ENCODE measurements at places on chromosomes 11 and 22.

- DNase-seq, result no peak
Measured at GRCh38 chr11:122137078-122137793, 21.2 kb upstream of the BLID start.

- no peak for DNase-seq
Measured at GRCh38 chr11:14318581-14318981, 40.4 kb downstream of the RRAS2 start.

DNA sequence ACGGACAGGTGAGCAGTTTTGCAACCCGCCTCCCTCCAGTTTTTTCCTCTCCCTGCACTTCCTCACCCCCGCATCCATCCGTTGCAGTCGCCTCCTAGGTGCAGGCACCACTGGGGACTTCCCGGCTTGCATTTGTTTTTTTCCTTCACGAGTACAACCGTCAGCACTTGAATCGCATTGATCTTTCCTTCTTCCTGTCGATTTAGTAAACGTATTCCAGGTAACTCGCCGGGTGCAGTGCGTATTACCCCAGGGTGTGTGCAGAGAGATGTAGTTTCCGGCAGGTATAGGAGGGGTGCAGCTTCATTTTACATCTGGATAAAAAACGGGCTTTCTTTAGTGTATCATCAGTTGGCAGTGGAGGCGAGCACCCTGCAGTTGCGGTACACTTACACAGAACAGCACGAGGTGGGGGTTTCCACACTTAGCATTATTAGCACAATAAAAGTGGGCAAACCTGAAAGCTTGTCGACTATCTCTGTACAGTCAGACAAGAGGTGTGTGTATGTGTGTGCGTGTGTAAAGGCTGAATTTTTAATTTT, at the start of gene SORL1-AS1:
Gene SORL1-AS1 (minus strand): TSS at position 359 of the 542 bp plus-strand sequence.
- DNase-seq, result no peak

GRCh38 chr11:13256216-13256615, 21.4 kb upstream of the BMAL1 start:
- DNase-seq, result no peak

- DNase-seq, result peak; percentile 49
Measured at GRCh38 chr11:350723-351255, 18.5 kb upstream of the B4GALNT4 start.

GRCh38 chr11:5992604-5993251, 5.9 kb upstream of the OR52L1 start:
- no peak for DNase-seq

GRCh38 chr11:20353829-20354434, 9.6 kb upstream of the HTATIP2 start:
- DNase-seq, result no peak

GRCh38 chr11:45173064-45173463, 26.6 kb downstream of the PRDM11 start:
- DNase-seq, result no peak

- DNase-seq, result no peak
Measured at GRCh38 chr11:30314625-30315024, 8.3 kb upstream of the ARL14EP start.

DNA sequence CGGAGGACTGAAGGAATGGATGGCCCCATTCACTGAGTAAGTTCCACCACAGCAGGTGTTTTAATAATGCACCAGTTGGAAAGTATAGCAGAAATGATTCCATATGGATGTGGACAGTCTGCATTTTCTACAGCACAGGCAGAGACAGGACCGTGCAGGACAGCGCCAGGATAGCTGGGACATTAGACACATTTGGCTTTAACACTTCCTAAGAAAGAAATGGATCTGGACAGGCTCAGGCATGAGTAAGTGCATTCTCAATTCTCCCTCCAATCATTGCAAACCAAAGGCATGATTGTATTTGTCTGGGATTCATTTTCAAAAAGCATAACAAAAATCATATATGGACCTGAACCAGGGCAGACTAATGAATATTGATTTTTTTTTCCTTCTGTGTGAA, 233.0 kb upstream of the POU2AF2 start:
- no peak for DNase-seq

- no peak for DNase-seq
Measured at GRCh38 chr11:5899534-5899933, 6.5 kb downstream of the OR52E5 start.

DNA sequence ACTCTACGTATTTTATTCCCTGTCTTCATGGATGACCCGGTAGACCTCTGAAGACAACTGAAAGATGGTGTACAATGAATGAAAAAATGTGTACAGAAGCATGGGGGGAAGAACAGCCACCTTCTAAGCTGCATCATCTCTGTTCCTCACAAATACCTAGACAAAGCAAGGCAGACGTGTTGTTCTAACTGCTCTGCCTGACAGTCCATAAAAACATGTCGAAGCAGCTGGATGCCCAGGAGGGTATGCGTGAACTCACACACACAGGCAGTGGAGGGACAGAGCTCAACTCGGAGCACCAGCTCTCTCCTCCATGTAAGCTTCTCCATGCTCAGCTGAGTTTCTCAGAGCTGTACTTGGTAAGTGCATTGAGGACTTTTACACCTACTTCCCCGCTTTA, 327.4 kb downstream of the CTTN start:
- DNase-seq, result no peak

GRCh38 chr22:24188705-24189248, 7.5 kb downstream of the SUSD2 start:
- no peak for DNase-seq

DNA sequence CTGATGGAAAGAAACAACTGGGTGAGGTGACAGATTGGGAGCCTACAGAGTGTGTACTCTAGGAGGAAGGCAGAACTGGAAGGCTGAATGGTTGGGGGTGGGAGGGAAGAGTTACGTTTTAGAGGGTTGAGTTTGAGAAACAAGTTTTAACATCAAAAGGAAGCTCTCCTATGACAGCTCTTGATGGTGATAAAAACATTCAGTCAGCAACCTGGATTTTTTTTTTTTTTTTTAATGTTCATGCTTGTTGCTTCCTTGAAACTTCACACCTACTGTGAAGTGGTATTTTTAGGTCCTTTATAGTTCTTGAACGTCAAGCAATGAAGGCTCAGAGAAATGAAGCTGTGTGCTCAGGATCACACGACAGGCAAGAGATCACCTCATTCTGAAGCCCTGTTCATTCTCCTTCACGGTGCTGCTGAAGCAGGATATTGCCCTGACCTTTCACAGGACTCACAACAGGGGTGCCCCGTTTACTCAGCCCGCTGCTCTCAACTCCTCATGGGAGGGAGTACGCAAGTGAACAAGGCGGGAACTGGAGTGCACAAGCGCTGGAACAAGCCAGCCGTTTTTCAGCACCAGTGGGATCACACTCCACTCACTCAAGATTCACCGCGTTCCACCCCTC, 1.6 kb upstream of the TMEM109 start:
- DNase-seq, result no peak

GRCh38 chr22:30636226-30637077, 871 bp downstream of the SLC35E4 start:
- peak; percentile 28 for DNase-seq

DNA sequence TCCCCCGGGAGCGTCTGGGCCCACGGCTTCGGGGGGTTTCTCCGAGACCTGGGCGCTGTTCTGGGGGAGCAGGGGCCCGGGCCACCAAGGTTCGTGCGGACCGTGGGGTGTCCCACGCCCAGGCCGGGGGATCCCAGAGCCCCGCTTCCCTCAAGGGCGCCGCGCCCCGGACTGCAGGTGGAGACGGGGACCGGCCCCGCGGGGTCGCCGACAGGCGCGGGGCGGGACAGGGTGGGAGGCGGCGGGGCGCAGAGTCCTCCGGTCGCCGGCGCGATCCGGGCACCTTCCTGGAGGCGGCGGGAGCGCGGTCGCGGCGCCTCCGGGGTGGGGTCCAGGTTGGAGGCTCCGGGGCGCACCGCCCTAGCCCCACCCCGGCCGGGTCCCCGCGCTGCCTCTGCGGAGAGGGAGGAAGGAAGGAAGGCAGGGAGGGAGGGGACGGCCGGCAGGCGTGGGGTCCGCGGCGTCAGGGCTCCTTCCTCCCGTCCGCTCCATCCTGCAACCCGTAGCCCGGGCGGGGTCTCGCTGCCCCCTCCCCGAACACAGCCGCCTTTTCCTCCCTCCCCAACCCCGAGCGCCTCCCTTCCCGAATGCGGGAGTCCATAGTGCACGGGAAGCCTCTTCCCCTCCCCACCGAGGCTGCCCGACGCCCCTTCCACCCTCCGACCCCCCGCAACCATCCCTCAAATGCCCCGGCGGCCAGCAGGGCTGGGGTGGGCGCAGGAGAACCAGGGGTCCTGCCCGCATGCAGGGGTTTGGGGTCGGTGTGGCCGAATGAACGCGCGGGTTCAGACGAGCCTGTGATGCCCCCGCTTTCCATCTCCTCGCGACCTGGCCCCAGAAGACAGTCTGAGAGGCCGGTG, 4.3 kb upstream of the ZBED4 start:
- DNase-seq, result no peak

DNA sequence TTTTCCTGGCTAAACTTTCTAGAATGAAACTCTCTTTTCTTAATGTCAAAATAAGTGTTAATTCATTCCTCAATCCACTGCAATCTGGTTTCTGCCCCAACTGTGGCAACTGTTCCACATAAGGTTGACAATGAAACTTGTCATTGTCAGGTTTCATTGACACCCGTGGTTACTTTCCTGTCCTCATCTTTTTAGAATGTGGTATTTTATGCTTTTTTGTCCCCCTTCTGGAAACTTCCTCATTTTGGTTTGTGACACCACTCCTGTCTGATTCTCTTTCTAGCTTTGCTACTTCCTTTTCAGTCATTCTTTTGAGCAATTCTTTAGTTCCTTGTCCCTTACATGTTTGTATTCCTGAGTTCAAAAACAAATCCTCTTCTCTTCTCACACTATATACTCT, 7.5 kb upstream of the PDE3B start:
- DNase-seq, result no peak

- DNase-seq, result no peak
Measured at GRCh38 chr11:14259186-14259784, 99.7 kb downstream of the RRAS2 start.

DNA sequence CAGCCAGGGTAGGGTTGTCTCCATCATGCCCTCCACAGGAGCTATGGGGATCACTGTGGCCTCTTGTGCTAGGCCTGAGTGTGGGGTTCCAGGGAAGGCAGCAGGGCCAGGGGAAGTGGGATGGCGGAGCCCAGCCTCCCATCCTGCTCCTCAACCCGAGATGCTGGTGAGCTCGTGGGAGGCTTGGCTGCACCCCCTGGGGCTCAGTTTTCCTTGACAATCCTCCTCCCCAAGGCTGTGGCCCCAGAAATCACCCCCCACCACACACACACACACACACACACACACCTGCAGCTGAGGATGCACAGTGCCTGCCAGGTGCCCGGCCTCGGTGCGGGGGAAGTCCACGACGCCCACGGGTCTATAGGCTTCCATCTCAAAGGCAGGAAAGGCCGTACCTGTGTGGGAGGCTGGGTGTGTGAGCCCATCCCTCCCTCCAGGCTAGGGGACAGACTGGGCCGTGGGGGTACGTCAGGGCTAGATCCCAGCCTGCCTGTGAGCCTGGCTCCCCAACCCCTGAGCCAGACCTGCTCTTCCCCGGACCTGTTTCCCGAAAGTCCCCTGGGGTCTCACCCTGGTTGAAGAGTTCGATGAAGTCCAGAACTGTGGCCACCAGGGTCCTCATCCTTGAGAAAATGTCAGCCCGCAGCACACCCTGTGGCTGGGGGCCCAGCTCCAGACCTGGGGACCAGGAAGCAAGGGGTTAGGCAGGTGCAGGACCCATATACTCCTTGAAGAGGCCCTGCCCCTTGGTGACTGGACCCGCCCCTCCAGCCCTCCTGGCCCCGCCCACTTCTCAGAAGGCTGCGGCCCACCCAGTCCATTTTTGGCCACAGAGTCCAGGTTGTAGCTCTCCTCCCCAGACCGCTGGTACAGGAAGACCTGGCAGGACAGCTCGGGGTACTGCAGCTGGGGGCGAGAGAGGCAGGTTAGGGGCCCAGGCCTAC, 5.2 kb upstream of the TBX10 start:
- no peak for DNase-seq

GRCh38 chr11:65919573-65920371, 546 bp downstream of the DRAP1 start:
- no peak for DNase-seq

DNA sequence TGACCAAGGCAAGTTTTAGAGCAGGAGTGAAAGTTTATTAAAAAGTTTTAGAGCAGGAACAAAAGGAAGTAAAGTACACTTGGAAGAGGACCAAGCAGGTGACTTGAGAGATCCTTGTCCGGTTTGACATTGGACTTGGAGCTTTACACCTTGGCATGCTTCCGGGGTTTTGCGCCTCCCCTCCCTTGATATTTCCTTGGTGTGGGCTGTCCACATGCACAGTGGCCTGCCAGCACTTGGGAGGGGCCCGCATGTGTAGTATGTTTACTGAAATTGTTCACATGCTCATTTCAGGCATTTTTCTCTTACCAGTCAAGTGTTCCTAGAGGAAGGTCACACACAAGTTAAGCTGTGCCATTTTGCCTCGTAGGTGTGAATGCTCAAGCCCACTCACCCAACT, 19.0 kb upstream of the THRSP start:
- DNase-seq, result no peak

GRCh38 chr11:121089566-121089965, 11.5 kb upstream of the TECTA start:
- DNase-seq, result no peak

DNA sequence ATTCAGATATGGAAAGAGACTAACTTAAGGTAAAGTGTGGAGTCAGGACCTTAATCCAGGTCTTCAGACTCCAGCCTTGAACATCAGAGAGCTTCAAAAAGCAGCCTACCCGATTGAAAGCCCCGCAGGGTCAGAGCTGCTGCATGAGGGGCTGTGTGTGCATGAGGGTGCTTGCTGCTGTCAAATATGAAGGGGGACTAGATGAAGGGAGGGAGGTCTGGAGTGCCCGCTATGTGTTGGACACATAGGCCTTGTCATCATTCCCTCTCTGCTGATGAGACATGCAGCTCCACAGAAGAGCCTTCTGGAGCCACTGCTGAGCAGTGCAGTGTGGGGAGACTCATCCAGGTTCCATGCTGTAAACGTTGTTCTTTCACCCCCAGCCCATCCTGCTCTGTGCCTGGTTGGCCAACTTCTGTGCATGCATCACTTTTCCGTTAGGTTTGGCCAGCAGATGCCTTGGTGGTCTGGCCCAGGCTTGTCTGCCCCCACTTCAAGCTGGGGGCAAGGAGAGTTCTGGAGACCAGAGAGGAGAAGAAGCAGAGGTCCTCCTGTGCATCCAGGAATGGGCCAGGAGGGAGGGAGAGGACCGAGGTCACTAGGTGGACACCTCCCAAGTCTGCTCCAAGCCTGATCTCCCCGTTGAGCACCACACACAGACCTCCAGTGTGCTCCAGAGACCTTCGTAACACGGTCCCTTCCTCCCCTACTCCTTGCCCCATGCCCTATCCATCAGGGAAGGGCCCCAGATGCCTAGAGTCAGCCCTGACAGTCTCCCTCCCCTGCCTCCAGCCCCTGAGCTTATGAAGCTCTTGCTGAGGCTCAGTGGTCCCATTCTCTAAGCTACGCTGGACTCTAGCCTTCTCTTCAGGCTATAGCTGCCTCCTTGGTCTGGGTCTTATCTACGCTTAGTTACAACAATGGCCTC, 32.0 kb downstream of the LRRC32 start:
- DNase-seq, result no peak

- no peak for DNase-seq
Measured at GRCh38 chr11:2173150-2173693, 1.6 kb upstream of the TH start.
